ENCODE measurements at places on chromosomes 4 and X.

GRCh38 chr4:4647041-4647440, 105.2 kb upstream of the STX18 start:
- no peak for DNase-seq

DNA sequence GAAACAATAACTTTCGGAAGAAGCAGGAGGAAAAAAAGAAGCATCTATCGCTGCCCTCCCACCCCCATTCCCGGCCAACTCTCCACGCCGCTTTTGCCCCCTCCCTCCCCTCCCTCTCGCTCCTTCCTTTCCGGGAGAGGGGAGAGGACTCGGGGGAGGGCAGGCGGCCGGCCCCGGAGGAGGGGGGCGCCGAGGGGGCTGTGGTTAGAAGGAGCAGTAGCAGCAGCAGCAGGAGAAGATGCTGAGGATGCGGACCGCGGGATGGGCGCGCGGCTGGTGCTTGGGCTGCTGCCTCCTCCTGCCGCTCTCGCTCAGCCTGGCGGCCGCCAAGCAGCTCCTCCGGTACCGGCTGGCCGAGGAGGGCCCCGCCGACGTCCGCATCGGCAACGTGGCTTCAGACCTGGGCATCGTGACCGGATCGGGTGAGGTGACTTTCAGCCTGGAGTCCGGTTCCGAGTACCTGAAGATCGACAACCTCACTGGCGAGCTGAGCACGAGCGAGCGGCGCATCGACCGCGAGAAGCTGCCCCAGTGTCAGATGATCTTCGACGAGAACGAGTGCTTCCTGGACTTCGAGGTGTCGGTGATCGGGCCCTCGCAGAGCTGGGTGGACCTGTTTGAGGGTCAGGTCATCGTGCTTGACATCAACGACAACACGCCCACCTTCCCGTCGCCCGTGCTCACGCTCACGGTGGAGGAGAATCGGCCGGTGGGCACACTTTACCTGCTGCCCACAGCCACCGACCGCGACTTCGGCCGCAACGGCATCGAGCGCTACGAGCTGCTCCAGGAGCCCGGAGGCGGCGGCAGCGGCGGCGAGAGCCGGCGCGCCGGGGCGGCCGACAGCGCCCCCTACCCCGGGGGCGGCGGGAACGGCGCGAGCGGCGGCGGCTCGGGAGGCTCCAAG, 1.3 kb downstream of the PCDH7 start:
- no peak for DNase-seq

GRCh38 chr4:170705907-170706306, 616.2 kb upstream of the AADAT start:
- DNase-seq = no peak

DNA sequence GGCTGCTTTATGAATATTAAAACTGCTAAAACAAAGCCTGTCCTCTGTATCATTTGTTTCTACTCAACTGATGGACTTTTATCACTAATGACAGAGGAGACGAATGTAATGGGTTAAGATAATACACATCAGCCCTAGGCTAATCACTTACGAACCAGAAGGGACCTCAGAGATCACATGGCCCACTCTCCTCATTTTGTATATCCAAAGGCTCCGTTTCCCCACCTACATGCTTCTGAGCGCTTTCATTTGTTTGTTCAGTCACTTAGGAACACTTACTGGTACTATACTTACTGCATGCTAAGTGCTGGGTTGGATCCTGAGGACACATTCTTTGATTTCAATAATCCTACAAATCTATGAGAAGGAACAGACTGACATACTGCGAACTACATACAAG, 169.3 kb downstream of the CEP135 start:
- no peak for DNase-seq

DNA sequence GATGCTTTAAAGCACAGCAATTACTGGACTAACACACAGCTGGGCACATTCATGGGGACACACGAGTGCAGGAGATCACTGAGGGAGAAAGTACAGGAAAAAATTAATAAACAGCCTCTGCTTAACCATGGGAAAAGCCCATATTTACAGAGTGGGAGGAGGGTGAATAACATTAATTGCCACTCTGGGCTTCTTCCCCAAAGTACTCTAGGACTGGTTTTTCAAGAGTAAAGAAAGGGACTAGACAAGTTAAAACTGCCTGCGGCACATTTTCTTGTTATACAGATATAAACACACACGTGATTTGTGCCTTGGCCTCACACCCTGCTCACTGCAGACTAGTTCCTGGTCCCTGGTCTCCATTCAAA, 179.7 kb upstream of the TET2 start:
- DNase-seq = no peak

GRCh38 chr4:109559625-109559982, 442 bp upstream of the MCUB start:
- no peak for DNase-seq
